Brain pericyte (primary cell): ENCODE measurements at places on chromosomes 3 and 15.

GRCh38 chr15:76024021-76024768 is 12.0 kb upstream of the NRG4 start:
- DNase-seq = no peak

- DNase-seq = no peak
Observed at GRCh38 chr3:65867463-65868210, 171.1 kb downstream of the MAGI1 start.

- DNase-seq = no peak
Observed at GRCh38 chr3:171755015-171755589, 55.2 kb downstream of the PLD1 start.

DNA sequence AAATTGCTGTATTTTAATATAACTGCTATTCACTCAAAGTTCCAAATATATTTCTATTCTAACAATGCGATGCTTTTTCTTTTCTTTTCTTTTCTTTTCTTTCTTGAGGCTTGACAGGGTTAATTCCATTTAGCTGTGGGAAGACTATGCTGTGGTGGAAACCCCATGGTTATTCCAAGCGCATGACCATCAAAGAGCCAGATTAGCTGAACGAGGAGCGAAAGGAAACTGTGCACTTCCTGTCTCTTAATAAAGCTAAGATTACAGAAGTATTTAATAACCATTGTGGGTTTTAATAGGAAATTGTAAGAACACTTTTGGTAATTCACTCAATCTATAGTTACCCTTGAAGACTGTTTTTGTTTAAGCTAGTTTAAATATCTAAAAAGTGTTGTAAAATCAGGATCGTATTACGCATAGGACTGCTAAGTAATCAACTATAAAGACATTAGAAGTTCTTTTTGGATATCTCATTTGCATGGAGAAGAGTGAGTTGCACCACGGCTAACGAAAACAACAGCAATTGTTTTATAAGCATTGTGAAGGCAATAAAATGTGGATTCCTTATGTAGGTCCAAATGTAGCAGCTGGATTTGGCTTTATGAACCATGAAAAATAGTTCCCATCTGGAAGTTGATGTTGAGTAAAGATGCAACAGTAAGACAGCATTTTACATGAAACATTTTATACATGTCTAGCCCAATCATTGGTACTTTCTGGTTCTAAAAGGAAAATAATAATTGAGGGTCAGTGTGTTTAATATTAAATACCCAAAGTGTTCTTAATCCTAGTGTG is 105.4 kb downstream of the ZIC1 start:
- DNase-seq = no peak

GRCh38 chr15:25244731-25245585 is 193.9 kb downstream of the UBE3A start:
- no peak for DNase-seq

DNA sequence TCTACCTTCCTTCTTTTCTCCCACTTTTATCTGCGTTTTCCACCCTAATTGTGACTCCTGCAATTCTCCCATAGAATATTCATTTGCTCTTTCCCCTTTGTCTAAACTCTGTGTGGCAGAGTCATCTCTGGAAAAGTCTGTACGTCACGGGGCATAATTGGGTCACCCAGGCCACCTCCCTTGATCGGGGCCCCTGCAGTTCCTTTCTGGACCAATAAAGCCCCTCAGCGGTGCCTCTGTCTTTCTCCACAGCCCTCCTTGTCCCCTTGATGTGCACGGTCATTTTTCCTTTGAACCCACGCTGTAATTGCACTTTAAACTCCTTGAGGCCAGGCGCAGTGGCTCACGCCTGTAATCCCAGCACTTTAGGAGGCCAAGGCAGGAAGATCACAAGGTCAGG is 10.7 kb downstream of the UPK1B start:
- no peak for DNase-seq

DNA sequence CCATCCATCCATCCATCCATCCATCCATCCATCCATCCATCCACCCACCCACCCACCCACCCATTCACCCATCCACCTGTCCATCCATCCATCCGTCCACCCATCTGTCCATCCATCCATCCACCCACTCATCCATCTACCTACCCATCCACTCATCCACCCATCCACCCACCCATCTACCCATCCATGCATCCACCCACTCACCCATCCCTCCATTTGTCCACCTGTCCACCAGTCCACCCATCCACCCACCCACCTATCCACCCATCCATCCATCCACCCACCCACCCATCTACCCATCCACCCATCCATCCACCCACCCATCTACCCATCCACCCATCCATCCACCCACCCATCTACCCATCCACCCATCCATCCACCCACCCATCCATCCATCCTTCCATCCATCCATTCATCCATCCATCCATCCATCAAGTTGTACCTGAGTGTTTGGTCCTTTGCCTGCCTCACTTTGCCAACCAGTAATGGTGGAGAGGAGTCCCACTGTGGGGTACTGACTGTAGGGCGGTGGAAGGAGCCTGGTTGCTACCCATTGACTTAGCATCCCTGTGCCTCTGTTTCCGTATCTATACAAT is 17.3 kb downstream of the PSTPIP1 start:
- no peak for DNase-seq
